Type B pancreatic cell (in vitro differentiated cells): ENCODE measurements at places on chromosomes 12 and 14.

- H3K36me3 ChIP-seq: no peaks in the 10 kb centered on the region
- no peak overlapping the region for H3K4me3 ChIP-seq
- peaks cover 44% of the 10 kb centered on the region for H3K27me3 ChIP-seq
- no peak for DNase-seq
Measured at GRCh38 chr12:119544765-119545625, 48.6 kb upstream of the TMEM233 start.

GRCh38 chr14:23694085-23694948, 58.2 kb downstream of the DHRS2 start:
- H3K4me1 ChIP-seq: no peaks in the 10 kb centered on the region
- no peak for DNase-seq
- H3K27me3 ChIP-seq: no peaks in the 10 kb centered on the region
- H3K4me3 ChIP-seq: no peak overlapping the region
- H3K27ac ChIP-seq: no peak overlapping the region

DNA sequence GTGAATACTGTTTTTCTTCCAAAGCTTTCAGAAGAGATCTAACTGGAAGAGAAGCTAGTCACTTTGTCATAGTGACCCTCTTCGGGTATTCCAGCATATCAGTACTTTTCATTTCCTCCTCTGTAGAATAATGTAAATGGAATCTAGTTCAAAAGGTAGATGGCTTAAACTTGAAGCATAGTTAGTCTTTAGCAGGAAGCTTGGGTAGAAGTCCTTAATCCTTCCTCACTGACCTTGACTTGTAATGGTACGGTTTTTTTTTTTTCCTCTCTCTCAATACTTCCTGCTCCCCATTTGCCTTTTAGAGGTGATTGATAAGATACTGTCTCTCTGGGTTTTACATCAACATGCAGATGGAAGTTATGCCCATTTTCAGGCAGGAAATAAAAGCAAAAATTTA, 1.7 kb downstream of the FBXO34 start:
- no peak for DNase-seq
- H3K27ac ChIP-seq: peak overlapping the region; percentile 97
- no peaks in the 10 kb centered on the region for H3K36me3 ChIP-seq
- H3K4me3 ChIP-seq: peak overlapping the region; percentile 93

- peaks cover 10% of the 10 kb centered on the region for H3K36me3 ChIP-seq
- H3K4me3 ChIP-seq: no peak overlapping the region
- H3K27me3 ChIP-seq: no peaks in the 10 kb centered on the region
- no peak for DNase-seq
Measured at GRCh38 chr14:68174446-68174845, 354.9 kb downstream of the RAD51B start.

DNA sequence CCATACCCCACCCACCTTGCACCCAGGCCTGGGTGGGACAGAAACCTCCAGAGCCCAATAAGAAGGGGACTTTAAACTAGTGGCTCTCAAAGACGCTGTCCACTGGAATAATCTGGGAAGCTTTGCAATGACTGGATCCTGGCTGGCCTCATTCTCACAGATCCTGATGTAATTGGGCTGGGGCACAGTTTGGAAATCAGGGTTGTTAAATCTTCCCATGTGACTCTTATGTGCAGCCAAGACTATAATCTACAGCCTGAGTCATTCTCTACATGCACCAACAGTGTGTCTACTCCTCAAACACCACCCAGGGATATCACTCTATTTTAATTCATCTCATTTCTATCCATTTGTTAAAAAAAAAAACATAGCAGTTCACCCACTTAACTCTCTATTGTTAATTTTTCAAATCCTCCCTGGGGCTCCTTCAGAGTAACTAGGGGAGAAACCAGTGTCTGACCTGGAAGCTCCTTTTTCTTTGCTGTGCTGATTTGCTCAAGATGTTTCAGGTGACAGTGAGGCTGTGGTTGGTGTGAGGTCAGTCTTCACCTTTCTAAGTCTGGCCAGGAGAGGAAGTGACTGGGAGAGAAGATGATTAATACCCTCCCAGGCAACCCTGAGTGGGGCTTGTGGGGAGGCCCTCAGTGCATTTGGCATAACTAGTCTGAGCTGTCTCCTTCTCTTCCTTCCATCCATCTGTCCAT, 211.6 kb upstream of the SFSWAP start:
- H3K27ac ChIP-seq: no peak overlapping the region
- DNase-seq: peak; percentile 31
- no peaks in the 10 kb centered on the region for H3K4me1 ChIP-seq
- peaks cover 49% of the 10 kb centered on the region for H3K27me3 ChIP-seq
- no peak overlapping the region for H3K4me3 ChIP-seq
- H3K36me3 ChIP-seq: no peaks in the 10 kb centered on the region

- no peaks in the 10 kb centered on the region for H3K27me3 ChIP-seq
- H3K36me3 ChIP-seq: no peaks in the 10 kb centered on the region
- no peak overlapping the region for H3K4me3 ChIP-seq
- no peak for DNase-seq
Measured at GRCh38 chr12:101430456-101430855, 22.9 kb upstream of the ARL1 start.

DNA sequence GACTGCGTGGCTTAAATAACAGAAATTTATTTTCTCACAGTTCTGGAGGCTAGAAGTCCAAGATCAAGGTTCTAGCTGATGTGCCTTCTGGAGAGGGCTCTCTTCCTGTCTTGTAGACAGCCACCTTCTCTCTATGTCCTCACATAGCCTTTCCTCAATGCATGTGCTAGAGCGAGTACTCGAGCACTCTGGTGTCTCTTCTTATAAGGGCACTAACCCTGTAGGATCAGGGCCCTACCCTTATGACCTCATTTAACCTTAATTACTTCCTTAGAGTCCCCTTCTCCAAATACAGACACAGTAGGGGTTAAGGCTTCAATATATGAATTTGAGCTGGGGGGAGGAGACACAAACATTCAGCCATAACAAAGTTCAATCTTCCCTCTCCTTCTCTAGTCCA, 10.2 kb downstream of the DHH start:
- peaks cover 57% of the 10 kb centered on the region for H3K27me3 ChIP-seq
- no peak overlapping the region for H3K27ac ChIP-seq
- DNase-seq: no peak
- H3K4me3 ChIP-seq: no peak overlapping the region

- no peak for DNase-seq
- peaks cover 46% of the 10 kb centered on the region for H3K4me1 ChIP-seq
- no peaks in the 10 kb centered on the region for H3K27me3 ChIP-seq
Measured at GRCh38 chr12:55721601-55722213, 1.5 kb downstream of the RDH5 start.

- H3K27ac ChIP-seq: no peak overlapping the region
- DNase-seq: no peak
- no peaks in the 10 kb centered on the region for H3K36me3 ChIP-seq
- no peak overlapping the region for H3K4me3 ChIP-seq
- H3K4me1 ChIP-seq: no peaks in the 10 kb centered on the region
Measured at GRCh38 chr12:85676816-85677749, 159.1 kb downstream of the RASSF9 start.

DNA sequence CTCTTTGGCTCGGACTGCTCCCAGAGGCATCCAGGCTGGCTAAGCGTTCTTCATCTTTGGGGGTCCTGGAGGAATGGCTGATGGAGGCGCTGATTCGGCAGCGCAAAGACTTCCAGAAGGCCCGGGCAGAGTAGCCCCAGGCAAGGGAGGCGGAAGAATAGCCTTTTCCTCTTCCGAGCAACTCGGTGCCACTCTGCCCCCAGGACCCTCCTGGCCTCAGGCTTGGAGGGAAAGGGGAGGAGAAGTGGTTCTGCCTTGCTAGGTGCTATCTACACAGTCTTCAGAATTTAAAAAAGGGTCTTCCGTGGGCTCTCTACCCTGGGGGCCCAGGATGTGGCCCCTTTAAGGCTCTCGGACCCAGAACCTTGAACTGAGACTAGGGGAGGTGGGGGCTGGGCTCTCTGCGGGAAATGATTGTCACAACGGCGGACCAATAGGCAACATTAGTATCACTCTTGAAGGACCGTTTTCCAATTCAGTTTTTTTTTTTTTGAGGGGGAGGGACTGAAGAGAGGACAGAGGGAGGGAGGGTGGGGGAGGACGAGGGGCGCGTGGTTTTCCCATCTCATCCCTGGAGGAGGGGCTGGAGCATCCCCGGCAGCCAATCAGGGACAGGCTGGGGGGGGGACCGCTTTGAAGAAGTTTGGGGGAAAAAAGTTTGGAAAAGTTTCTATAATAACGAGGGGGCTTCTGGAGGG, at the start of gene NFATC4:
Gene NFATC4, plus strand, starts transcription at position 671 of the 698 bp plus-strand sequence. CDS start 157 bp downstream, outside the sequence.
- H3K4me1 ChIP-seq: peaks cover 19% of the 10 kb centered on the region
- H3K36me3 ChIP-seq: no peaks in the 10 kb centered on the region
- peak within 1 kb of the TSS; percentile 99 for H3K27ac ChIP-seq
- DNase-seq: peak; percentile 80
- no peaks in the 10 kb centered on the region for H3K27me3 ChIP-seq

GRCh38 chr14:59147007-59147406, 41.5 kb upstream of the DAAM1 start:
- H3K4me3 ChIP-seq: no peak overlapping the region
- peak overlapping the region; percentile 17 for H3K27ac ChIP-seq
- DNase-seq: no peak
- peaks cover 22% of the 10 kb centered on the region for H3K27me3 ChIP-seq
- peaks cover 25% of the 10 kb centered on the region for H3K4me1 ChIP-seq

DNA sequence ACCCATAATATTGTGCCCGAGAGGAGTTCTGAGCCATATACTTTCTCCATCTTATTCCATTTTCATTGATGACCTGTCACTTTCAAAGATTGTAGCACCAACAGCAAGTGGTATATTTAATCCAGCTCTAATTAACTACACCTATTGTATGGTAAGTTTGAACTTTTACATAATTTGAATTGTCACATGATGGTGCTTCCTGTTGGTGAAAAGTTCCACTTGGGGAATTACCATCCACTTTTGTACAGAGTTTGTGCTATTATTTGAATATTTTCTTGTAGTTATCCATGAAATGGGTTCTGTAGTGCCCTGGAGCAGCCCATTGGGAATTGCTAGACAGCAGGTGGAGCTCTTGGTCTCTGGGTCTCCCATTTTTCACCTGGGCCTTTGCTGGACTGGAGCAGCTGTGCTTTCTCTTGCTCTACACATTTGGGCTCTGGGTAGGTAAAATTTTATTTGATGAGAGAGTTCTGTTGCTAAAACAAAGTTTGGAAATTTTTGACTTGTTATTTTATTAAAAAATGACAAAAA, 3.0 kb downstream of the SMCO3 start:
- H3K36me3 ChIP-seq: no peaks in the 10 kb centered on the region
- no peak for DNase-seq
- H3K27me3 ChIP-seq: peaks cover 10% of the 10 kb centered on the region
- H3K27ac ChIP-seq: no peak overlapping the region
- no peak overlapping the region for H3K4me3 ChIP-seq

- H3K27me3 ChIP-seq: peaks cover 17% of the 10 kb centered on the region
- H3K4me3 ChIP-seq: no peak overlapping the region
- H3K36me3 ChIP-seq: no peaks in the 10 kb centered on the region
- no peak overlapping the region for H3K27ac ChIP-seq
Measured at GRCh38 chr12:10497602-10498001, 8.1 kb upstream of the EIF2S3B start.

DNA sequence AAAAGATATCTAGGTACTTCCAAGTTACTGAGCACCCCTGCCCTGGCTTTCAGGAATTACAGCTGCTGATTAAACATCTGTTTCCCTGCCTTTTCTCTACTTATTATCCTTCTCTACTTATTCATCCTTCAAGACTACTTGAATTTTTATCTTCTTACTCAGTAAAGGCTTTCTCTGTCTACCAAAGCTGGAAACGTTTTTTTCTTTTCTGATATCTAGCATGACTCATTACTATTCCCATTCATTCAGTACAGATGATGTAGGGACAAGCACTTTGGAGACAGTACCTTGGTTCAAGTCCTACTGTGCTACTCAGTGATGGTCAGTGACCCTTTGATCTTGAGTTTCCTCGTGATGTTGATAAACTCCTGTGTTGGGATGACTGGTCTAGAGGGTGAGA, 848.7 kb downstream of the NRXN3 start:
- no peak overlapping the region for H3K4me3 ChIP-seq
- H3K36me3 ChIP-seq: no peaks in the 10 kb centered on the region
- no peak overlapping the region for H3K27ac ChIP-seq
- DNase-seq: no peak

DNA sequence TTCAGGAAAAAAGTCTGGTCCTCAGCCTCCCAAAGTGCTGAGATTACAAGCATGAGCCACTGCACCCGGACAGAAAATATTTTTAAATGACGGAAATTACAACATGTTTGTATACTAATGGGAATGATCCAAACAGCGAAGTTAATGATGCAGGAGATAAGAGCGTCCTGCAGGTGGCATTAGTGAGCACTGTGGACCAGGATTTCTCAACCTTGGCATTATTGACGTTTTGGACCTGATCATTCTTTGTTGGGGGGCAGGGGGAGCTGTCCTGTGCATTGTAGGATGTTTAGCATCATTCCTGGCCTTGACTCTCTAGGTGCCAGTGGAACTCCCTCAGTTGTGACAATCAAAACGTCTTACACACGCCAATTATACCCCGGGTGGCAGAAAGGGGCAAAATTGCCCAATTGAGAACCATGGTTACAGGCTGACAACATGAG, 34.1 kb downstream of the SCFD1 start:
- no peak overlapping the region for H3K27ac ChIP-seq
- peaks cover 25% of the 10 kb centered on the region for H3K36me3 ChIP-seq
- no peaks in the 10 kb centered on the region for H3K27me3 ChIP-seq
- H3K4me3 ChIP-seq: no peak overlapping the region
- DNase-seq: no peak
- H3K4me1 ChIP-seq: no peaks in the 10 kb centered on the region

GRCh38 chr12:12671850-12672660, 23.9 kb downstream of the GPR19 start:
- H3K36me3 ChIP-seq: peaks cover 3% of the 10 kb centered on the region
- no peaks in the 10 kb centered on the region for H3K4me1 ChIP-seq
- no peak overlapping the region for H3K27ac ChIP-seq
- H3K27me3 ChIP-seq: no peaks in the 10 kb centered on the region
- DNase-seq: no peak
- no peak overlapping the region for H3K4me3 ChIP-seq

- peaks cover 9% of the 10 kb centered on the region for H3K4me1 ChIP-seq
- H3K27me3 ChIP-seq: no peaks in the 10 kb centered on the region
- no peak overlapping the region for H3K27ac ChIP-seq
- H3K36me3 ChIP-seq: no peaks in the 10 kb centered on the region
- no peak for DNase-seq
Measured at GRCh38 chr12:109779382-109779781, 53.8 kb downstream of the TRPV4 start.

DNA sequence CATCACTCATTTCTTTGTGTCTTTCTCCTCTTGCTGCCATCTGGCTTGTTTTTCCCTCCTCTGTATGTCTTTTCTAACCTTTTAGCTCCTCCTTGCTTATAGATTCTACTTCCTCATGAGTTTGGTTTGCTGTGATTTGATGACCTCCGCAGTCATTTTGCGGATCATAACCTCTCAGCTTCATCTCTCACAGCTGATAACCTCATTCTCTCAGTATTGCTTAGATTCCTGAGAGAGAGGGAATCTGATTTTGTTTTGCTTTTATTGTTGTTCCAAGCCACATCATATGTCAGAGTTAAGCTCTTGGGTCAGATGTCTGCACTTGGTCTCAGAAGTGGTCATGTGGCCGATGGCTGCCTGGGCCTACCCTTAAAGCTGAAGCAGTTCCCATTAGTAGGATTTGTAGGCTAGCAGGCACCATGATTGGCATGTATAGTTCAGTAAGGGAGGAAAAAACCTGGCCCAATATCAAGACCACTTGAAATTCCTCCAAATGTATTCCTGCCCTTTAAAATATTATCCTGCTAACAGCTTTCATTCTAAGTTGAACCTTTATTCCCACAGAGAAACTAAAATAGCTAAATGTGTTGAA, 13.5 kb downstream of the ZNF664 start:
- no peak overlapping the region for H3K4me3 ChIP-seq
- peaks cover 52% of the 10 kb centered on the region for H3K4me1 ChIP-seq
- H3K27me3 ChIP-seq: no peaks in the 10 kb centered on the region
- peak overlapping the region; percentile 3 for H3K27ac ChIP-seq
- peaks cover 25% of the 10 kb centered on the region for H3K36me3 ChIP-seq
- no peak for DNase-seq
